ENCODE measurements at places on chromosomes 3 and 15. TPM values are rescaled to one million over a fixed set of nuclear protein-coding genes. Genes with fewer than 3 reads are reported as not detected.
A peak's percentile ranks its signal among the peaks of the same experiment; 100 is the strongest.

GRCh38 chr3:170835336-170835735, 34.7 kb downstream of the RPL22L1 start:
- H3K36me3 ChIP-seq: no peaks in the 10 kb centered on the region
- no peak for DNase-seq
- no peaks in the 10 kb centered on the region for H3K4me1 ChIP-seq
- no peak overlapping the region for H3K27ac ChIP-seq
- no peaks in the 10 kb centered on the region for H3K27me3 ChIP-seq

GRCh38 chr3:178352326-178353005, 183.8 kb upstream of the KCNMB2 start:
- H3K27ac ChIP-seq: no peak overlapping the region
- DNase-seq: no peak
- no peaks in the 10 kb centered on the region for H3K27me3 ChIP-seq
- H3K36me3 ChIP-seq: no peaks in the 10 kb centered on the region
- H3K4me1 ChIP-seq: no peaks in the 10 kb centered on the region
- no peak overlapping the region for H3K4me3 ChIP-seq

DNA sequence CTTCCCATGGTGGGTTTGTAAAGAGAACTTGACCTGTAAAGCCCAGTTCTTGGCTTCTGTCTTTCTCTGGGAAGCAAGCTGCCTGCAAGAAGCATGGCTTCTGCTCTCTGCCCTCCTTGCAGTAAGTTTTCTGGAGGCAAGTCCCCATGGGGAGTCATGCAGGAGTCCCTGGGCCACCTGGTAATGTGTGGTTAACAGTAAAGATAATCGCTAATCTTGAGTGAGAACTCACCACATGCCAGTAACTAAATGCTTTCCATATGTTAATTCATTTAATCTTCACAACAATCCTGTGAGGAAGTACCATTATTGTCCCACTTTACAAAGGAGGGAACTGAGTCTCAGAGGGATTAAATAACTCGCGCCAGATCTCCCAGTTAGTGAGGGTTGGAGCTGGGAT, 4.2 kb downstream of the CAPN3 start:
- no peak overlapping the region for H3K27ac ChIP-seq
- DNase-seq: no peak
- H3K4me3 ChIP-seq: no peak overlapping the region
- H3K27me3 ChIP-seq: no peaks in the 10 kb centered on the region

DNA sequence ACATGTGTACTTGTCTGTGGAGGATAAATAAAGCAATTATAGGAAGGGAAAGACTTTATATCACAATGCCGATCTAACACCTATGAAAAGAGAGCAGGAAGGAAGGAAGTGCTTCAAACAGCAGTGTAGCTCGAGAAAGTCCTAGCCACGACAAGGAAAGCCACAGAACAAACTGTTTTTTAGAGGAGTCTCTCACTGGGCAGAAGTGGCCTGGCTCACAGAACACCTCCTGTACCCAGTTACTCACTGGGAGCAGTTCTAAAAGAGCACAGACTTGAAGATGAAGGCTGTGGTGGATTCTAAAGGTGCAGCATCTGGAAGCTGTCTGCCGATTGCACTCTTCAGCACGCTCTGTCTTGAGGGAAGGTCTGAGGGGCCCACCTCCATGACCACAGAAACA, 248.8 kb upstream of the ATP11B start:
- no peaks in the 10 kb centered on the region for H3K36me3 ChIP-seq
- H3K4me3 ChIP-seq: no peak overlapping the region
- no peaks in the 10 kb centered on the region for H3K4me1 ChIP-seq
- H3K27me3 ChIP-seq: no peaks in the 10 kb centered on the region
- no peak overlapping the region for H3K27ac ChIP-seq

GRCh38 chr15:92807971-92808571, 92.1 kb upstream of the CHD2 start:
- peak overlapping the region; percentile 94 for H3K27ac ChIP-seq
- no peaks in the 10 kb centered on the region for H3K36me3 ChIP-seq
- H3K4me3 ChIP-seq: peak overlapping the region; percentile 63
- no peaks in the 10 kb centered on the region for H3K27me3 ChIP-seq

DNA sequence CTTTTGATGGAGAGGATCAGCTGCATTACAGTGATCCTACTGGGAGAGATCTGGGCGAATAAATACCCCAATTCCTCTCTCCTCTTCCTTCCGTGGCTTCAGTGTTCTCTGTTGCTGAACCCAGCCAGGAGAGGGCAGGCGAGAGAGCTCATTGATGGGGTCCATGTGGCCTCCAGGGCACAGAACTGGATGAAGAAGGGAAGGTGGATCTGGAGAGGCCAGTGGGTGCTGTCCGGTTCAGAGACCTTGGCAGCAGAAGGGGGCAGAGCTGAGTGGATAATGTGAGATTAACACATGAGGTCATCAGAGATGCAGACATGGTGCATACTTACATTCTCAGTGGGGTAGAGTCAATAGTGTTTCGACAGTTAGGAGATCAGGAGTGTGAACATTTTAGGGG, 193.6 kb downstream of the CLSTN2 start:
- no peak overlapping the region for H3K4me3 ChIP-seq
- H3K27ac ChIP-seq: no peak overlapping the region
- no peaks in the 10 kb centered on the region for H3K36me3 ChIP-seq
- no peak for DNase-seq

- no peaks in the 10 kb centered on the region for H3K36me3 ChIP-seq
- no peak overlapping the region for H3K4me3 ChIP-seq
- no peaks in the 10 kb centered on the region for H3K27me3 ChIP-seq
- DNase-seq: no peak
Measured at GRCh38 chr3:29690686-29691353, 409.9 kb downstream of the RBMS3 start.

DNA sequence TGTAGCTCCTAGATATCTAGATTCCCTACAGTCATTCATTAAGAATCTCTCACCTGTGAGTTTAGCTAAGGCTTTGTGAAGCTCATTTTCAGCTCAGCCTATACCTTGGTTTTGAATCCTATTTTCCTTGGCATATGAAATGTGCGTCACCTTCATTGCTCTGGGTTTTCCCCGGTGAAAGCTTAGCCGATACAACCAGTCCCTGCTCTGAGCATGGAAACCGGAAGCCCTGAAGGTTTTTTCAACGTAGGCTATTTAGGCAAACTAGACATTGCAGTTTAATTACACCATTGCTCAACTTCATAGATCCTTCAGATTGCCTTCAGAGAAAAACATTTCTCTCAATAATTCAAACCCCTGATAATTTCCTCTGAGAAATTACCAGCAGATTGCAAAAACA, 206.8 kb upstream of the TPRG1 start:
- no peak overlapping the region for H3K27ac ChIP-seq
- H3K4me3 ChIP-seq: no peak overlapping the region
- H3K36me3 ChIP-seq: no peaks in the 10 kb centered on the region
- no peaks in the 10 kb centered on the region for H3K4me1 ChIP-seq

DNA sequence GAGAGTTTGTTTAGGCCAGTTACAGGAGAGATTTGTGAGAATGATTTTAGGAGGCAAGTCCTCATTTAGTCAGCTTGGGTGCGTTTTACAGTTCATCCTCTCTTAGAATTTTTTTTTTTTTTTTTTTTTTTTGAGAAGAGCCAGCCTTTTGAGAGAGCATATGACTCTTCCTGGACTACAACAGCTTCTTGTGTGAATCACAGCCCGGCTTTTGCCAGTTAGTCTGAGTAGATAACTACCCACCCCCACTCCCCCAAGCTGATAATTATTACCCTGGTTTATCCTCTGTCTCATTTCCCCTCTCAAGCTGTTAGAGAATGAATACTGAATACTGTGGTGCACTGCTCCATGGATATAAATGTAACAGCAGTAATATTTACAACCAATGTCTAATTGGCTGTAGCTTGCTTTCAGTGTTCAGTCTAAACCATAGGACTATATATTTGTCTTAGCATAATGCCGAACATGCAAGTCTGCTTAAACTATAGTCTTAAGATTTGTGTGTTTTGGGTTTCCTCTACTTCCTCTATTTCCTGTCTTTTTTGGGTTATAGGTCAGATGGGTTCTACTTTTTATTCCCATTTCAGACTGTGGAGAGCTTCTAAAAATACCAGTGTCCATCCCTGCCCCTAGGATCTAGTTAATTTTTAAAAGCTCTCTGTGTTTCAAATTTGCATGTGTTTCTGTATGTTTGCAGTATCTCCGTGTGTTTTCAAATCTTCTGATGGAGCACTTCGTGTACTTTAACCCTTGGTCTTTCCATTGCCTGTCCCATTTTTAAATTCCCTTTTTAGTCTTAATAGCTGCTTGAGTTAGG, 8.0 kb downstream of the CHD2 start:
- H3K27me3 ChIP-seq: no peaks in the 10 kb centered on the region
- H3K36me3 ChIP-seq: no peaks in the 10 kb centered on the region
- H3K27ac ChIP-seq: peak overlapping the region; percentile 97

DNA sequence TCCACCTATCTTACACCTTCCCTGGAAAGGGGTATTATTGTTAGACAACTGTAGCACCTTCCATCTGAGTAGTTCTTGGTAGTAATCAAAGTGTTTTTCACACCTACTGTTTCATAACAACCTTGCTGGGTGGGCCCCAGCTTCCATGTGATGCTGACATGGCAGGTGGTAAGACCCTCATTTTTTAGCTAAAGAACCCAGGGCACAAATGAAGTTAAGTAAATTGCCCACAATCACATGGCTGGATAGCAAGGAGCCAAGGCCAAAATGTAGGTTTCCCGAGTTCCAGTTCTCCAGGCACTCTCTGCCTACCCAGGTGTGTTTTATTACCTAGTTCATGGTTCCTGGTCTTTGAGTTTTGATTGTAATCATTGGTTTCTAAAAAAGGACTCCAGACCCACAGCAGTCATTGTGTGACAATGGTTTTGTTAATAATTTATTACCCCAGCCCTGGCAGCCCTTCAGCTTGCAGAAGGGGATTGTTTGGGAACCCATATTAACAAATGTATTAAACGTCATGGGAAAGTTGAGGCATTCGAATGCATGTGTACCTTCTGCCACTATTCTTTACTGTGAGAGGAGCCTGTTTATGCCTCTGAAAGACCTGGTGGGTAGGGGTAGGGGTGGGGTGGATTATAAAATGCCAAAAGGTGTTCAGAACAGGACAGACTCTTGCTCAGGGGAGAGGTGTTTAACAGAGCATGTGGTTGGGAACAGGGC, 222.2 kb upstream of the BHLHE40 start:
- no peak overlapping the region for H3K27ac ChIP-seq
- H3K27me3 ChIP-seq: no peaks in the 10 kb centered on the region
- no peak overlapping the region for H3K4me3 ChIP-seq
- no peaks in the 10 kb centered on the region for H3K36me3 ChIP-seq
- DNase-seq: no peak
- no peaks in the 10 kb centered on the region for H3K4me1 ChIP-seq

- H3K4me1 ChIP-seq: no peaks in the 10 kb centered on the region
- no peak overlapping the region for H3K27ac ChIP-seq
- no peaks in the 10 kb centered on the region for H3K27me3 ChIP-seq
- DNase-seq: no peak
Measured at GRCh38 chr15:40543082-40543481, 21.8 kb downstream of the CCDC32 start.

- no peak overlapping the region for H3K27ac ChIP-seq
- no peaks in the 10 kb centered on the region for H3K27me3 ChIP-seq
- H3K36me3 ChIP-seq: no peaks in the 10 kb centered on the region
- H3K4me3 ChIP-seq: no peak overlapping the region
- peaks cover 35% of the 10 kb centered on the region for H3K4me1 ChIP-seq
Measured at GRCh38 chr15:81278306-81279029, 45.5 kb downstream of the STARD5 start.

GRCh38 chr3:40044487-40044886, 235.1 kb downstream of the MYRIP start:
- no peak overlapping the region for H3K4me3 ChIP-seq
- no peaks in the 10 kb centered on the region for H3K36me3 ChIP-seq
- no peaks in the 10 kb centered on the region for H3K27me3 ChIP-seq
- DNase-seq: no peak
- H3K27ac ChIP-seq: no peak overlapping the region
- H3K4me1 ChIP-seq: no peaks in the 10 kb centered on the region

DNA sequence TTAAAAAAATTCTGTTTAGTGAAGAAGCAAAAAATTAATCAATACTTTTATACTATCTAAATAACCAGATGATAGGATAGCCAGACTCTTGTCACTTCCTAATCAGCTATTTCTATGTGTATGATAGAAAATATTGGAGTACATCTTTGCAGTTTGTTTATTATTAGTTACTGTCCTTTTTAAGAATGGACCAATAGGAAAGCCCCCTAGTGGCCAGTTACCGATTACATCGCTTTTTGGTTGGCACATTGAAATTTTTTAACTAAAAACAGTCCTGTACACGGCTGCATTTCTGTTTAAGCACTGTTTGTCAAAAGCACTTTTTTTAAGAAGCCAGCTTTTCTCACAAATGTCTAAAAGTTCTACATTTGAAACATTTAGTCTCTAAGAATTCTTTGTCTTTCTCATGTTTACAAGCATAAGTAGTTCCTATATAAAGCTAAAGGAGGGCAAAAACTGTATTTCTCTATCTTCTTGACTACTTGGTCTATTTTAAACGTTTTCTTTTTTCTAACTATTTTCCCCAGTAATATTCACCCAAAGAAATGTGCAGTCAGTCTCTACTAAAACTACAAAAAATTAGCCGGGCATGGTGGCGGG, 253.2 kb upstream of the LRTM1 start:
- H3K27ac ChIP-seq: no peak overlapping the region
- no peak for DNase-seq
- H3K4me1 ChIP-seq: no peaks in the 10 kb centered on the region
- H3K36me3 ChIP-seq: no peaks in the 10 kb centered on the region

DNA sequence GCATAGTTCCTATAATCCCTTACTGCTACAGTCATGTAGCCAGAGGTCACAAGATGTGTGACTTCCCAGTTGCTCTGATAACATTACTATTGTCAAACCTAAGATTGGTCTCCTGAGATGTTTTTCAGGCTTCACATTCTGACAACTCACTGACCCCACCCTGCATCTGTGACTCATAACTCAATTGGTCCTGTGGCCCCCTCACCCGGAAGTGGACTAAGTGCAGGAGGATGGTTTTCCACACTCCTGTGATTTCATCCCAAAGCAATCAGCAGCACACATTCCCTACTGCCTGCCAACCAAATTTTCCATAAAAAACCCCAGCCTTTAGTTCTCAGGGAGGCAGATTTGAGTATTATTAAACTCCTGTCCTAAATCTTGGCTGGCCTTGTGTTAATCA, 564.9 kb upstream of the ZNF385D start:
- H3K27me3 ChIP-seq: no peaks in the 10 kb centered on the region
- no peak for DNase-seq
- H3K4me3 ChIP-seq: no peak overlapping the region
- no peaks in the 10 kb centered on the region for H3K36me3 ChIP-seq
- H3K4me1 ChIP-seq: no peaks in the 10 kb centered on the region

The SOX14 gene
- total RNA-seq: not detected

The MAGI1 gene
- total RNA-seq: 0.42 TPM

The DLEC1 gene
- 1.0 TPM for total RNA-seq

The ARNT2 gene
- total RNA-seq: 0.11 TPM

The CLSTN2 gene
- not detected for total RNA-seq

The CFAP161 gene
- total RNA-seq: not detected

The ADCY5 gene
- 0.16 TPM for total RNA-seq

All from CD8-positive, alpha-beta memory T cell (primary cell).